CD4-positive, alpha-beta T cell treated with Interleukin-17A for 4 hours (primary cell): ENCODE measurements at places on chromosomes 5 and 9.

DNA sequence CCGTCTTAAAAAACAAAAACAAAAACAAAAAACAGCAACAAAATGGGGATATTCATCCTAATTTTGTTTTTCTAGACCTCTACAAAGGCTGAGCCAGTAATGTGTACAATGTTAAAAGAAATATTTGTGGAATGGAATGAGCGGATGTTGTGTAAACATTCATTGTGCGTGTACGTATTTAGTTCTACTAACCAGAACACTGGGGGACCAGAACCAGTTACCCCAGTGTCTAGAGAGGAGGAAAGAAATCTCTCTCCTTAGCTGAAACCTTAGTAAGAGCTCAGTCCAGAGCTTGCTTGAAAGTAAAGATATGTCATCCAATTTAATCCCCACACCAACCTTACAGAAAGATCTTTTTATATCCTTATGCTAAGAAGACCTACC, 106.7 kb upstream of the CPEB4 start:
- no peak for DNase-seq

DNA sequence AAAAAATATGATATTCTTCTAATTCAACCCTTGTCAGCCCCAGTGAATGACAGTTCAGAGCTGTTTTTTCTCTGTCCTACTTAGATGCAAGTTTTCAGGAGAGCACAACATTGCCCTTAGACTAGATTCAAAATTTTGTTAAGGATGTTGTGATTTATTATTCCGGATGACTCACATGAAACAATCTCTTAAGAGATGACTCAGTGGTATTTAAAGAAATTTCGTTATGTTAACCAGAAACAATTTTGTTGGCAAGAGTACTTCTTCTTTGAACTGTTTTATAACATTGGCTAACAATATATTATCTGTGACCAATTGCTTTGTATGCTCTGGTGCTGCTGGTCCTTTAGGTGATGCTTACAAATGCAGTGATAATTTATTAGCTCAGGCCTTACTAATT, 132.0 kb downstream of the IZUMO3 start:
- DNase-seq, result no peak

DNA sequence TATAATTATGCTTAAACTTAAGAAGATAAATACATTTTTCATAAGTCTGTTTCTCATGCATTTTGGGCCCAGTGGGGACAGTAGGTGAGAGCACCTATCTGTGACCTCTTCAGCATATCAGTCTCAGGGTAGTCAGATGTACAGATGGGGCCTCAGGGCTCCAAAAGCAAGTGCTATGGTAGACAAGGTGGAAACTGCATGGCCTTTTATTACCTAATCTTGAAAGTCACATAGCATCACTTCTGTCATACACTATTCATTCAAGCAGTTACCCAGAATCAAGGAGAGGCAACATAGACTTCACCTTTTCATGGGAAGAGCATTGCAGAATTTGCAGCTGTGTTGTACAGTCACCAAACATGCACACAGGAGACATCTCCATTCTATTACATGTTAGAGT, 94.8 kb downstream of the SV2C start:
- DNase-seq, result no peak

DNA sequence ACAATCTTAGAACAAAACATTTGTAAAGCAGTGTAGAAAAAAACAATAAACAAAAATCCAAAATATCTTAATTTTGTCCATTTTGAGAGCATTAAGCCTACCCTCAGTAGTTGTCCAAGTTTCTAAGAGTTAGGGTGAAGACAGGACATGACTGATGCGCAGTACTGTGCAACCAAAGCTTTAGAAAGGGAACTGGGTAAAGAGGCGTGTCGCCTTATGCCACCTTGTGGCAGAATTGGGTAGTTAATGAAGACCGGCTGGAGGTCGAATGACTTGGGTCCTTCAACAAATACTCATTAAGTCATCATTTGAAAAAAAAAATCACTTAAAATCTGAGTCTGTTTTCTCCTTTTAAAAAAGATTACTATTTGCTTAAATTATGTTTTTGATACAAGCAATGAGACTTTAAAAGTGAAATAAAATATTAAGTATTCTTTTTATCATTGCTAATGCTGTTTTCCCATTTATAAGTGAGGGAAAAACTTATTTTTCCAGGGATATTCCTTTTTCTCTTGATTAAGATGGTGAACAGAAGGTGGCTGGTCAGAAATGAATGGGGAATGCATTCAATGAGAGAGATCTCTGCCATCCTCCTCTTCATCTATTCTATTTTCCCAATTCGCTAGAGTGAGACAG, 3.5 kb upstream of the RNF20 start:
- peak; percentile 72 for DNase-seq

- DNase-seq, result no peak
These were observed 99.8 kb downstream of the VAV2 start for GRCh38 chr9:133892193-133892920.

DNA sequence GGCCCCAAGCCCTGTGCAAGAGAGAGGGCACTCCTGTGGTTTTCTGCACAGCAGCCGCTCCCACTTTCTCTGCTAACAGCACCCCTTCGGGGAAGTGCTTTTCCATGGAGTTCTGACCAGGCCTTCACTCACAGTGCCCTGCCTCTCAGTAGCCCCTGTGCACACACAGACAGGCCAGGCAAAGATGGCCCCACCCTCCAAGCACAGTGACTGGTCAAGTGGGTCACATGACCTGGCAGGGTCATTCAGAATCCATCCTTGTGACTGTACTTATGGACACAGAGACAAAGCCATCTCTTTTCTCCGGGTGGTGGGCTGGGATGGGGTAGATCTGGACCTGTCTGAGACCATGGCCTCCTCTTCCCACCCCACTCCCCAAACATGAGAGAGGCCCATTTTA, 82.5 kb downstream of the PSD2 start:
- no peak for DNase-seq

DNA sequence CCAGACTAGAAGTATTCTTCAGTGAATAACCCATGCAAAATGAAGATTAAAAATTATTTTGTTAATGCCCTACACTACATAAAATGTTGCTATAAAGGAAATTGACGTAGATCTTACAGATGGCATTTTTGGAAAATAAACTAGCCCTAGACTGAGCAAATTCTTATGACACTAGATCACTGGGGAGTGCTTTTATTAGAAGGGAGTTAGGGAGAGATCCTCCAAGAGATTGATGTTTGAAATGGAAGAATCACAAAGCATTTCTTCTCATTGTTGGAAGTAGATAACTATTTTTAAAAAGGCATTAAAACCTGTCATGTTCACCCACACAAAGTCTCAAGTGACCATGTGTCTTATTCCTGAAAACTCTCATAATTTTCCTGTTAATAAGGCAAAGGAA, 351.1 kb upstream of the TLE4 start:
- no peak for DNase-seq

DNA sequence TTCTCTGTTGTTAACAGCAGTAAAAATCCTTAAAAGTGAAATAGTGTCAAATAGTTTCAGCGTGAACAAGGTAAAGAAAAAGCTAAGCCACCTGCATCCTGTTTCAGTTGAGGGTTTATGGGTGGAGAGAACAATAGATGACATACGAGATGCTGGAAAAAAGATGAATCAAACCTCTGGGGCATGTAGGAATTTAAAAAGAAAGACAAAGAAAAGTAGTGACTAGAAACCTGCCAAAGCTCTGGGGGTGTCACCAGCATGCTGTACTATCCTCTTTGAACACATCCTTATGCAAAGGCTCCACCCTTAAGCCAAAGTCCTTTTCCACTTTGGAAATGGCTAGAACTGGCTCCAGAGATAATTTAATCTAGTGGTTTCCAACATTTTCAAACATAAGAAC, 22.2 kb downstream of the SCAI start:
- no peak for DNase-seq

DNA sequence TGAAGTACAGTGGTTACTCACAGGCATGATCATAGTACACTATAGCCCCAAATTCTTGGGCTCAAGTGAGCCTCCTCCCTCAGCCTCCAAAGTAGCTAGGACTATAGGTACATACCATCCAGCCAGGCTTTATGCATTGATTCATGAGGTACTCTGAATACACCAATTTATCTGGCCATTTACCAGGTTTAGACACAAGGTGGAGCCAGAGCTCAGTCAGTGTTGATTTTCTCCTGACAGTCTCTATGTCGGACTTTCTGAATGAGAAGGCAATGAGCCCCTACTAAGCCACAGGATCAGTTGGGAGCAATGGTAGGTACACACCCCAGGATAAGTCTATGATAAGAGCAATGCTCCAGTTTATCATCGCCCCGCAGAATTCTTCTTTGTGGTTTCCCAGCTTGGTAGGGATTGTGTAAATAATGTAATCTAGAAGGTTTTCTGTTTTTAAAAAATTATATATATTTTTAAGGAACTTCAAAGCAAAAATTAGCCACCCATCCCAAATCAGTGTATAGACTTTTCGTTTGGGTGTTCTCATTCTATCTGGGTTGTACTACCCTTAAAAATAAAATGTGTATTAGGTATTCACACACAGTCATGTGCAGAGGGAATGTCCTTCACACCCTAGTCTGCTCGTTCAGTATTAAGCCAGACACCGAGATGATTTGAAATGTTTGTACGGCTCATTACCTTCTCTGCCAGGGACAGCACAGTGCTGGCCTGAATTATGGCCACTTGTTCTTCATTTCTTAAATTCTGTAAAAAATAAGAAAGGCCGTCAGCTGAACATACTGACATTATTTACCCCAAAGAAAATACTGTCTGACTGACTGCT, 118.4 kb upstream of the DPYSL3 start:
- peak; percentile 55 for DNase-seq

DNA sequence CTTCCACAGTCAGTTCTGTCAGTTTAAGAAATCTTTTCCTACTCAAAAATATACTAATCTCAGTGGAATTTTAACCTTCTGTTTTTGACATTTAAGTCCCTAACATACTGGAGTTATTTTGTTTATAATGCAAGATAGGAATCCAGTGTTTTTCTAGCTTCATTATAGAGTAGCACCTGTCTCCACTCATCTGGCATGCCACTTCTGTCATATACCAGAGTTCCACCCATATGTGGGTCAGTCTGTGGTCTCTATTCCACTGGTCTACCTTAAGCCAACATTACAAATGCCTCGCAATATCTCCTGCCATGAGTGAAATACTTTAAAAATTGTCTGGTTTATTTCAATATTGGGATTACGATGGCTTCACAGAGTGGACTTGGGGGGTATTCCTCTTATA, 42.9 kb downstream of the RNF145 start:
- DNase-seq, result no peak

- DNase-seq, result no peak
These were observed 17.6 kb downstream of the TRIM14 start for GRCh38 chr9:98101416-98101815.

DNA sequence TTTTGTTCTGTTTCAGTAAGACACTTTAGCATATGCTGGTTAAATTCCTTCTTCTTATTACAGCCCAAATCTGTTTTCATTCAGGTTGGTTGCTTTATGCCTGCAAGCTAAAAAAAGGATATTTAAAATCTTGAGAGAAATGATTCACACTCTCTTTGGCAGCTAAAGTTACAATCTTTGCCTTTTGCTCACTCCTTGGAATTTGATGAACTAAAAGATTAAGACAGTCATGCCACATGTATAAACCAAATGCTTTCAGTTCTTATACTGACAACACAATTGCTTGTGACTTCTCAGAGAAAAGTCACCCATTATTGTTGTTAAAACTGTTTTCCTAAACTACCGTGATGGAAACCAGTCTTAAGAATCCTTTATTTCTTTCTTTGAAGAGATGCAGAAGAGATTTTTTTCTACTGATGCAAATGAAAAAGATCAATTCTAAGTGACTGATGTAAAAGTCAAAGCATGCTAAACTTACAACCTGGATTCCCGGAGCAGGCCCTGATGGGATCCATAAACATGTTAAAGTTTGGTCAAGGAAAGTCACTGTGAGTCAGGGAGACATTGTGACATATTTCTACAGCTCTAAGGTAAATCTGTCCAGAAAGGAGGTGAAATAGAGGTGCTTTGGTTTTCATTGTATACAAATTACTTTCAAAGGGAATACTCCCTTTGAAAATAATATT, 144.2 kb upstream of the CDH10 start:
- no peak for DNase-seq

GRCh38 chr5:113800686-113801085, 287.2 kb downstream of the YTHDC2 start:
- no peak for DNase-seq

GRCh38 chr5:14187660-14188059, 44.5 kb downstream of the TRIO start:
- DNase-seq, result no peak
